ENCODE measurements at places on chromosomes 11 and 22.

GRCh38 chr11:36149538-36150242, 139.5 kb downstream of the COMMD9 start:
- DNase-seq: peak; percentile 97

GRCh38 chr11:97123237-97123636, 733.4 kb downstream of the JRKL start:
- no peak for DNase-seq

GRCh38 chr11:69630017-69630416, 10.9 kb upstream of the CCND1 start:
- no peak for DNase-seq

DNA sequence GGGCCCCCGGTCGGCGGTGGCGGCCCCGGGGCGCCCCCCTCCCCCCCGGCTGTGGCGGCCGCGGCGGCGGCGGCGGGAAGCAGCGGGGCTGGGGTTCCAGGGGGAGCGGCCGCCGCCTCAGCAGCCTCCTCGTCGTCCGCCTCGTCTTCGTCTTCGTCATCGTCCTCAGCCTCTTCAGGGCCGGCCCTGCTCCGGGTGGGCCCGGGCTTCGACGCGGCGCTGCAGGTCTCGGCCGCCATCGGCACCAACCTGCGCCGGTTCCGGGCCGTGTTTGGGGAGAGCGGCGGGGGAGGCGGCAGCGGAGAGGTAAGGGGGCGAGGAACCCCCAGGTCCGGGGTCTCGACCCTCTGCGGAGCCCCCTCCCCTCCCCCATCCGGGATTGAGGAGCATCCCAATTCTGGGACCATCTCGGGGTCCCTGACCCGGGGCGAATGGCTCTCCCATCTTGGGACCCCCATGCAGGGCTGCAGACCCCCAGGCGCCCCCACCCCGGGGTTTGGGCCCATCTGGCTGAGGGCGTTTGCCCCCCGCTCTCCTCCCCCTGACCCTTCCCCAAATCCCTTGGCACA, 431 bp downstream of the KMT2A start:
- no peak for DNase-seq
